ENCODE measurements at places on chromosomes 2 and 18.

GRCh38 chr2:224819075-224819474 lies 102.9 kb upstream of the CCDC195 start:
- DNase-seq: no peak

DNA sequence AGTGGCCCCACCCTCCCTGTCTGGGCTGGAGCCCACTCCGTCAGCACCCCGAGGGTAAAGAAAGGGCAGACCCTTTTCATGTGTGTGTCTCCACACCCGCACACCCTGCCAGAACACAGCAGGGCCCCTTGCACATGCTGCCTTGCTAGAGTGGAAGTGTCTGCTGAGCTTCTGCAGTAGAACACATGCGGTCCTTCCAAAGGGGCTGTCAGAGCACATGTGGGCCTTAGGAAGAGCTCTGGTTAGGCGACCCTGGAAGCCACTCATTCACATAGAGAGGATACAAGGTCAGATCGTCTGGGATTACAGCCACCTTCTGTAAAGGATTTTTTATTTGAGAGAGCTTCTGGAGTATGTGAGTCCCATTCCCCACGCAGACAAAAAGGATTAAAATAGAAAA lies 613.2 kb upstream of the RAB6C start:
- DNase-seq: no peak

DNA sequence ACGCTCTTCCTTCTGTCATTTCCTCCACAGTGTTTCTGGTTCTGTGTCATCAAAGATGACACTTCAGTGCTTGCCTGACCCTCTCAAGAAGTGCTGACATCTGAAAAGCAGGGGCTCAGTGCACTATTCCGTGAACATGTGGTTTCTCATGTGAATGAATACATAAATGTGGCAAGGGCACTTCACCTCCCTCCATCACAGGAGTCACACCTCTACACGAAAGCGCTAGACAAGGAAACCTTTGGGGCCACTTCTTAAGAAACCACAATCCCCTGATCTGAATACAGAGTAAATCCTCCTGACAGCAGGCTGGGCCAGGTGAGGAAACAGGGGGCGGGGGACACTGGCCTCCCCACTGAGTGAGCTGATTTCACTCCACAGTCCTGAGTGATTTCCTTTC lies 145.8 kb upstream of the ACAA2 start:
- no peak for DNase-seq

DNA sequence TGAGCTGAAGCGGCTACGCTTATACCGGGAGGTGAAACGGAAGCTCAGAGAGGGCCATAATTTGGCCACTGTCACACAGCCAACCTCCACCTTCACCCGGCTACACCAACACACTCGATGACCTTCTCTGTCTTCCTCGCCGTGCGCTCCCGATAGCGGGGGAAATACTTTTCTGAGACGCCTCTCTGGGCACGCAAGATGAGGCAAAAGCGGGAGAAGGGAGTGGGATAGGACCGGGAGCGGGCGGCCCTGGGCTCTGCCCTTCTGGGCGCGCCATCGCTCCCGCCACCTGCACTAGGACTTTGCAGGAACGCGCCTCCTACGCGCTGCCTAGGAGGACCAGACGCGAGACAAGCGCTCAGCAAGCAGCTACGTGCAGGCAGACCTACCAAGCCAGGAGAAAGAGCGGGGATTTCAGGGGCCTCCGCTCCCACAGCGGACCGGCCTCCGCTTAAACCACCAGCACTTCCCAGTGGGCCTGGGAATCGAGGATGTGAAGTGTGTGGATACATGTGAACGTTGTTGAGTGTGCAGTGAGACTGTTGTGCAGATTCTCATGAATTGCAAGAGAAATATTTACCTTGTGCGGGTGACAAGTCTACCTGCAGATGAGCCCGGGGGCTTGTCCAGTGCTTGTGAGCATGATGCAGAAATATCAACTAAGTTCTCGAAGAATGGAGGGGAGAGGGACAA lies 11.4 kb downstream of the SIX3 start:
- no peak for DNase-seq

DNA sequence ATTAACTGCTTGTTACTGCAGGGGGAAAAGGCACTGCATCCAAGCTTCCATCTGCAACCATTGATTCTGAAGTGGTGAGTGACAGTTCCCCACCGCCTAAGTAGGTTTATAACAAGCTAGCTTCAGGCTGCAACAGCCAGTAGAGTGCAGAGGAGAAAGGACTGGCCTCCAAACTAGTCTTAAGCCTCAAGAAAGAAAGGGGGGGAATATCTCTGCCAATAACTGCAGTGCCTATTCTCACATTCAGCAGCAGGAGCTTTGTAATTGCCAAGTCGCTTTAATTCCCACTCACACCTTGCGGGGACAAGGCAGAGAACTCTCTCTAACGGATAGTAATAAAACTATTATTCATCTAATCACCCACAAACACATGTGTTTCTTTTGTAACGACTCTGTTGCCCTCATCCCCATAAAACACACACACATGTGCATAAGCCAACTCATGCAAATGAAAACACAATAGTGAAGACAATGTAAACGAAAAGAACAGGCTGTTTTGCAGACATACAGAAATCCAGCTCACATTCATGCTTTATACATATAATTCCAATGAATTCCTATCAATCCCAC lies 1963.3 kb upstream of the PIK3C3 start:
- DNase-seq: no peak

- no peak for DNase-seq
Measured at GRCh38 chr2:198273660-198274059, 469.3 kb downstream of the PLCL1 start.

DNA sequence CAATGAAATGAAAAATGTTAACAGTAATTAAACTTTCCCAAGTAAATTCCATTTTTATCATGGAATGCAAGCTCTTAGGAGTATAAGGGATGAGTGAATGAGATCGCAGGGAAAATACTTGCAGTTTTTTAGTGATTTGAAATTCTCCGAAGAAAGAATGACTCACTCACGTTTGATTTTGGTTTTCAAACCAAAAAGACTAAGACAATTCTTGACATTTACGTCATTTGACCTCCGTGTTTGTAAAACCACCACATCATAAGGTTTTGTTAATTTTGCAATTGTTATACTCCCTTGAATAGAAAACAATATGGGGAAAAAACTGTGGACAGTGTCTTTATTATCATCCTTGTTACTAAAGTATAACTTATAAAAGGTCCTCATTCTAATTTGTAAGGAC lies 29.4 kb downstream of the COL4A4 start:
- DNase-seq: no peak

DNA sequence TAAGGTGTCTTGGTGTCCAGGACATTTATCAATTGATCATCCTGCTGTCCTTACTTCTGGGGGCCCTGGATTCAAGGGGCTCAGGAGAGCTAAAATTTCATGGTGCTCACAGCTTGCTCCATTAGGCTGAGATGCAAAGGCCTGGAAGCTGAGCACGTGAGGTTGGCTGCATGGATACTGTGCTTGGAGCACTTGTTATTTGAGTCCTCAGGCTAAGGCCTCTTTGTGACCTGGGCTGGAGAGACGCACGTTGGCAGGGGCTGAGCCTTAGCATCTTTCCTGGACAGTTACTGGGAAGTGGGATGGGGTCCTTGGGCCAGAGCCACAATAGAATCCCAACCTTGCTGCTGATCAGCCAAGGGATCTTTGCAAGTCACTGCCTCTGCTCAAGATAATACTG lies 151.2 kb upstream of the HS6ST1 start:
- DNase-seq: no peak
